B cell (primary cell): ENCODE measurements at places on chromosomes 1 and 21.
A peak's percentile ranks its signal among the peaks of the same experiment; 100 is the strongest.

DNA sequence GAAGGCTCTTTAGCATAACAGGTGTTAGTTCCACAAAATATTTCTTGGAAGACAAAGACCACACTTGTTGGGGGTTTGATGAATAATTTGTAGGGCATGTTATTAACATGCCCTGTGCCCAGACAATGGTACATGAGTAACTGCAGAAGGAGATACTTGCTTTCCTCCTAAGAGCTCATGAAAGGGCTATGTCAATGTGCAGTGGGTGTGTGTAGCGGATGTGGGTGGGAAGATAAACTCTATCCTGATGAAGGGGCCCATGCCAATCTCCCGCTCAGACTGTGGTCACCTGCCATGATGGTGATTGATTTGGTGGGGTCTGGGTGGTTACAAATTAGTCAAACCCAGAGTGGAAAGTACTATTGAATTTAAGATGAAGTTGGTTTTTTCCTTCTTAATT lies 69.8 kb upstream of the DNAH14 start:
- DNase-seq: no peak

DNA sequence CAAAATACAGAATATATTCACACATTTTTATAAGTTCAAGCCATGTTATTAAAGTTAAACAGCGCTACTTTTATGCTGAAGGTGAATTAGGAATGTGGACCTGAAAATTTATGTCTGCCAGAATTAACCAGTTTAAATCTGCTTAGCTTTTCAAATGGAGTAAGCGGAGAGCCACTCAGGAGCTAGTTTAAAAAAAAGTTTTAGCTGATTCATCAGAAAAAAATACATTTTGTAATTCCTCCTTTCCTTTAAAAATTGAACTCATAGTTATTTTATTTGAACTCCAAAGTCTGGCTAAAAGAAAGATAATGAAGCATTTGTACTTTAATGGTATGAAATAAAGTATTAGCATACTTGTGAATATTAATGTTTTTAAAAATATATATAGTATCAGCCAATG lies 21.2 kb downstream of the C21orf91 start:
- DNase-seq: no peak

- DNase-seq: no peak
Observed at GRCh38 chr1:230158415-230159291, 91.6 kb downstream of the GALNT2 start.

DNA sequence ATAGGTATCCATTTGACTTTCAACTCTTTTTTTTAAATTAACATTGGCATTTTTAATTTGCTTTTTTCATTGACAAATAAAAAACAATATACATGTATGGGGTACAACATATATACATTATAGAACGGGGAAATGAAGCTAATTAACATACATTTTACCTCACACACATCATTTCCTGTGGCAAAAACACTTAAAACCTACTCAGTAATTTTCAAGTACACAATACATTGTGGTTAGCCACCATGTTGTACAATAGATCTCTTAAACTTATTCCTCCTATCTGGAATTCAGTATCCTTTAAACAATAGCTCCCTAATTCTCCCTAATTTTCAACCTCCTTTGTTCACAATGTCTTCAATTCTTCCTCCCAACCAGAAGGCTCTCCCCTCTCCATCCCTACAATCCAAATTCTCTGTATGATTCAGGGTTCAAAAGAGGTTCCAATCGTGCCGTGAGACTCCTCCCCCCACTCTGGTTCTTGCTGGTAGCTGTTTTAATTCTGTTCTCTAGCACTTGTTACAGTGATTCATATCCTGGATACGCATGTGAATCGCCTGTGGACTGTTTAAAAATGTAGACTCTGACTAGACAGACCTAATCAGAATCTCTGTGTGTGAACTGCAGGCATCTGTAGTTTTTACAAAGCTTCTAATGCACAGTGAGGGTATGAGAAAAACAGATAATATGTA lies 87.6 kb upstream of the DUSP10 start:
- no peak for DNase-seq

DNA sequence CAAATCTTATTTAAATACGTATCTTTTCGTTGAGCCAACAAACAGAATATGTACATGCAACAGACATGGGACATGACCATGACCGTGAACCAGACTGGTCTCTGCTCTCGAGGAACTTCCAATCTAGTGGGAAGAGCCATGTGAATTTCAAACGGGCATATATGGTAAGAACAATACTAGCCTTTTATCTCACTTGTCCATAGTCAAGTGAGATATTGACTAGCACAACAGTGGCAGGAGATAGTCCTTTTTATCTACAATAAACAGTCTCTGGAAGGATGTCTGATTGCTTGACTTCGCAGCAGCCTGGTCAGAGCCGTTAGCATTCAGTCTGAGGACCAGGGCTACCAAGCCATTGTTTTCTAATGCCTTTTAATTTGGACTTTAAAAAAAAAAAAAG lies 12.6 kb upstream of the PLA2G2C start:
- DNase-seq: no peak

GRCh38 chr1:112798292-112798691 lies 83.2 kb upstream of the PPM1J start:
- no peak for DNase-seq

GRCh38 chr21:31543191-31543590 lies 116.3 kb upstream of the SOD1 start:
- no peak for DNase-seq

- no peak for DNase-seq
Observed at GRCh38 chr1:55650444-55650843, 435.3 kb upstream of the USP24 start.

DNA sequence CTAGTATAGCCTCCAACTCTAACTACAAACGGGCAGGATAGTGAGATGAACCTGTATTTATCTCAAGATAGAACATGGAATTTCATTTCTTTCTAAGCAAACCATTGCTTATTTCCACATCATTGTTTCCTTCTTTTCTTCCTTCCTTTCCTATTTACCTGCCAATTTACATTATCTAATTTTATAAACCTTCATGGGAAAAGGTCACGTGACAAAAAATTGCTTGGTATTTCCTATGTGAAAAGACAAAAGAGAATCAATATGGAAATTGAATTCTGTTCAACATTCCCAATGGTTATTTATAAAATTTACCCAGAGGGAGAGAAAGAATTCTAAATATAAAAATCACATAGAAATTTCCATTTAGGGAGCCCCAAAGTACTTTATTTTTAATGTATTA lies 22.4 kb upstream of the RBM15 start:
- DNase-seq: no peak

- DNase-seq: no peak
Observed at GRCh38 chr1:29389533-29390041, 153.3 kb downstream of the PTPRU start.

DNA sequence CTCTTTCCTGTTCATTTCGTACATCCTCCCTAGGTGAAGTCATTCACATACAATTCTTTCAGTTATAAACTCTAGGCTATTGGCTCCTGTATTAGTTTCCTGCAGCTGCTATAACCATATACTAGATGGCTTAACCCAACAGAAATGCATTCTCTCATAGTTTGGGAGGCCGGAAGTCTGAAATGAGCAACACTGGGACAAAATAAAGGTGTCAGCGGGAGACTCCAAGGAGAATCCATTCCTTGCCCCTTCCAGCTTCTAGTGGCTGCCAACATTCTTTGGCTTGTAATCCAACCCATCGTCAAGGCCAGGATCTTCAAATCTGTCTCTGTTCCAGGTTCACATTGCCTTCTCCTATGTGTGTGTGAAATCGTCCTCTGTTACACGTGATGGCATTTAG lies 71.3 kb downstream of the TOR3A start:
- no peak for DNase-seq

GRCh38 chr1:93676427-93676826 lies 5.2 kb downstream of the BCAR3 start:
- no peak for DNase-seq

DNA sequence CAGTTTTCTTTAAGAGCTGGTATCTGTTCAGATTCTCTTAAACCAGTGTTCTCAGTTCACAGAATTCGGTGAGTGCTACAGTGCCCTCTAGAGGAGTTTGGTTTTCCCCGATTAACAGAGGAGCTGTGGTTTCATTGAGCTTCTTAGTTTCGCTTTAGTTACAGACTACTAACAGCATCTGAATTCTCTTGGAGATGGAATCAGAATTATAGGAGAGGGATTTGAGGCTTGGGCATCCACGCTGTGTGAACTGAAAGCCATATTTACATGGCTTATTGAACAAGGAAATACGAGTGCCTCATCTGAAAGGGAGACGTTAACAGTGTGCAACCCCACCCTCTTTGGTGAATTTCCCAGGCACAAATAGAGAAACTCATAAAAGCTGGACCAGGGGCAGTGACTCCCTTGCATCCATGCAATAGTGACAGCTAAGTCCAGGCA lies 202.0 kb downstream of the USH2A start:
- DNase-seq: peak; percentile 45

GRCh38 chr1:65765631-65766030 lies 27.1 kb upstream of the PDE4B start:
- DNase-seq: no peak

DNA sequence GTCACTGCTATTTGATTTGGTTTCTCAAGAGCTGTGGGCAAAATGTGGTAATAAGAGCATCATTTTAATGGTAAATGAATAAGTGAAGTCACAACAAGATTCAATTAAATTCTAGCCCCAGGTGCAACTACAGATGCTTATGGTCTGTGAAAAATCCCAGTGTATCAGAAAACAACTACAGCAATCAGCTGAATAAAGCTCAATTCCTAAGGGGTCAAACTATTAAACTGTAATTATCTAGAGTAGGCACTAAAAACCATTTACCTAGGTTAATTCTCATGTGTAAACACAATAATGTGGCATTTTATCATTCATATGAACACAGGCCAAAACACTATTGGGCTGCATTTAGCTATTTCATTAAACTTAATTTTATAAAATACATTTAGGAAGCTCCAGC lies 9.6 kb downstream of the TARBP1 start:
- no peak for DNase-seq

GRCh38 chr1:88784551-88784950 lies 100.5 kb downstream of the PKN2 start:
- DNase-seq: no peak

DNA sequence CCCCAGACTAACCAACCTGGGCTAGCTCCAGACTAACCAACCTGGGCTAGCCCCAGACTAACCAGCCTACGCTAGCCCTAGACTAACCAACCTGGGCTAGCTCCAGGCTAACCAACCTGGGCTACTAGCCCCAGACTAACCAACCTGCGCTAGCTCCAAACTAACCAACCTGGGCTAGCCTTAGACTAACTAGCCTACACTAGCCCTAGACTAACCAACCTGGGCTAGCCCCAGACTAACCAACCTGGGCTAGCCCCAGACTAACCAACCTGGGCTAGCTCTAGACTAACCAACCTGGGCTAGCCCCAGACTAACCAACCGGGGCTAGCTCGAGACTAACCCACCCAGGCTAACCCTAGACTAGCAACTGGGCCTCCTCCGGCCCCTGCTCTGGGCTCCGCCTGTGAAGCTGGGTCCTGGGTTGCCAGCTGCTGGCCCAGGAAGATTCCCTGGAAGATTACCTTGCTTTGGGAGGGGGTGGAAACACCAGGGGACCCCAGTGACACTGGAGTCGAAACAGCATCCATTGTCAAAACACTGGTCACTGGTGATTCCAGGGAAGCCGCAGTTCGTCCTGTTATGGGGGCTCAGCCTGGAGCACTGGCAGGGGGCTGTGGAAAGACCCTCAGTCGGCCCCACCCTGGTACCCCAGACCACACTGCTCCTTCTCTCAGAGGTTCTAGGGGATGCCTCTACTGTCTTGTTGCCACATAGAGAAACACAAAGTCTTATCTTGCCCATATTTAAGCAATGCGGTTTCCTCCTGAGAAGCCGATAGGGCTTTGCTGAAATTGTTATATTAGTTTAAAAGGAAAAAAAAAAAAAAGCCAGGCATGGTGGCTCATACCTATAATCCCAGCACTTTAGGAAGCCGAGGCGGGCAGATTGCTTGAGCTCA lies 1.1 kb downstream of the TFF2 start:
- no peak for DNase-seq

DNA sequence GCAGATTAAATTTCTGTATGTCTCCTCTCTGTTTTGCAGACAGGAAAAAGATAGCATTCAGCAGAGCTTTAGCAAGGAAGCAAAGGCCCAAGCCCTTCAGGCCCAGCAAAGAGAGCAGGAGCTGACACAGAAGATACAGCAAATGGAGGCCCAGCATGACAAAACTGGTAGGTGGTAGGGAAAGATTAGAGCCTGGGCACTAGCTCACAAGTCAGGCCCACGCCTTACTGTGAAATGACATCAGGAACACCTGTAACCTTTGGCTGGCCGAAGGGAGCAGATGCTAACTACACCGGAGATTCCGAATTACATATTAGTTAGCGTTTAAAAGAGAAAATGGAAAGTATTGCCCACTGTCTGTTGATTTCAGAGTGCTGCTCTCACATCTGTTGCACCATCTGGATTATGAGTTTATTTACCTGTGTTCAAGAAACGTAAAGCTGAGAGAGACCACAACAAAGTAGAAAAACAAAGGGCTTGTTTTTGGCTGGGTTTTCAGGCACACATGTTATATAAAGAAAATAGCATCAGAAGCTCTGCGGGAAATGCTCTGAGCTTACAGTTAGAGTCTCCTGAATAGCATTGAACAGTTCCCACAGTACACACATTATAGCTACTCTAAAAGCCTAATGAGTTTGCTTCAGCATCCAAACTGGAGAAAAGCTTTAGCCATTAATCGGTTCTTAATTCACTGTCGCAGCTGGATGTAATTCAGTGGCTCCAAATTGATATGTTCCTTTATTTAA lies 160.0 kb downstream of the SDCCAG8 start:
- no peak for DNase-seq

GRCh38 chr1:205339197-205339702 lies 17.5 kb downstream of the KLHDC8A start:
- no peak for DNase-seq

- no peak for DNase-seq
Observed at GRCh38 chr1:211752317-211752716, 76.9 kb upstream of the NEK2 start.

DNA sequence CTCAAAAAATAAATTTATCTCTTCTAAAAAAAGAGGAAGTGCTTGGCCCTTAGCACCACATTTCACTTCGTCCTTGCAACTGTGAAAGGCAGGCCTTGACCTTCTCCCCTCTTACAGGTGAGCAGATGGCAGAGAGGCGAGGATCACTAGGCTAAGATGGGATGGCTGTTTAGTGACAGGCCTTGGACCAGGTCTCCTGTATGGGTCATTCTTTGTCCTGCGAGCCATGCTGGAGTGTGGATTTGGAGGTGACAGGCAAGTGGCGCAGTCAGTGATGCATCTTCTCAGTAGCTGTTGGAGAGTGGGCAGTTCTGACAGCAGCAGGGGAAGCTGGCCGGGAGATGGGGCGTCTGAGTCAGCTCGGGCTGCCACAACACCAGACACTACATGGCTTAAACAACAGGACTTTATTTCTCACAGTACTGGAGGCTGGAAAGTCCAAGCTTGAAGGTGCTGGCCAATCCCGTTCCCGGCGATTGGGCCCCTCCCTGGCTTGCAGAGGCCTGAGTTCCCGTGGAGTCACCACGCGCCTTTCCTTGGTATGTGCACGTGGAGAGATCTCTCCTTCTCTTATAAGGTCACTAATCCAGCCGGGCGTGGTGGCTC lies 16.5 kb downstream of the SLC27A3 start:
- DNase-seq: peak; percentile 65

- DNase-seq: no peak
Observed at GRCh38 chr1:183702087-183702812, 49.1 kb upstream of the APOBEC4 start.
